AML-193 (cell line): ENCODE measurements at places on chromosomes 3 and 15.

DNA sequence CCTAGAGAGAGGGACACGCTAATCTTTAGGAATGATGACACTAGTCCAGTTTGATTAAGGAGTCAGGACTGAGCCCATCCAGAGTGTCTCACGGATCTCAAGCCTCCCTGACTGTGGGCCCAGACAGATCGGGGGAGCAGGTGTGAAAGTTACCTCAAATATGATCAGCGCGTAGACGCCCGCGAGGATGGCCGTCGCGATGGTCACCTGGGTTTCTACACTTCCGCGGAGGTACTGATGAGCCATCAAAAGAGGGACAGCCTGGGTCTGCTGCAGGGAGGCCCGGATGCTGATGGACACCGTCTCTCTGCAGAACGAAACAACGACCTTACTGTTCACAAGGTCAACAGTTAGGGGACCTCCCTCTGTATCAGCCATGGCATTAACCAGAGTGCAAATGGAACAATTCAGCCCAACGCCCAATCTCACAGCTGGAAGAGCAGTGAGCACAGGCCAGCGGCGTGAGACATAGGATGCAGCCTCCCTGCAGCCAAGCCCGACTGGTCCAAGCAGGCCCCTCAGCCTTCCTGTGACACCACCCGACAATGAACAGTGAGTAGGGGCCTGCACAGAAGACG lies 84.4 kb downstream of the OCA2 start:
- no peak for DNase-seq

- DNase-seq = peak; percentile 68
These were observed 9.8 kb downstream of the SCG5 start for GRCh38 chr15:32651229-32651837.

- DNase-seq = no peak
These were observed 8.7 kb upstream of the GPD1L start for GRCh38 chr3:32097768-32098167.

GRCh38 chr3:143979813-143980212 lies 8.2 kb downstream of the DIPK2A start:
- no peak for DNase-seq

GRCh38 chr3:161568671-161569070 lies 72.1 kb downstream of the OTOL1 start:
- no peak for DNase-seq

GRCh38 chr3:14640157-14640562 lies 11.4 kb upstream of the CCDC174 start:
- no peak for DNase-seq

DNA sequence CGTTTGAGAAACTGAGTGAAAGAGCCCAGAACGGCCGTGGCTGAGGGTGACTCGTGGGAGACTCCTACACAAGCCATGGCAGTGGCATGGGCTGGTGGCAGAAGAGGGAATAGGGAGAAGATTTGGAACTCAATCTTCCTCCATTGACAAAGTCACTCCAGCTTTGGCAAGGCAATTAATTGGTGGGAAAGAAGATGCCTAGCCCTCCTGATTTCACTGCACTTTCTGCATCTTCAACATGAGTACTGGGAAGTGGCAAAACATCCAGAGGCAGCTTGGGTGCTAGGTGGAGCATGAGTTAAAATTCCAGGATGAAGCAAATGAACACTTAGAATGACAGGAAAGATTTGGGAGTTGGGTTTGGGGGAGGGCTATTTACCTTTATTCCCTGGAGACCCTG lies 1.4 kb upstream of the TGFBR2 start:
- no peak for DNase-seq

DNA sequence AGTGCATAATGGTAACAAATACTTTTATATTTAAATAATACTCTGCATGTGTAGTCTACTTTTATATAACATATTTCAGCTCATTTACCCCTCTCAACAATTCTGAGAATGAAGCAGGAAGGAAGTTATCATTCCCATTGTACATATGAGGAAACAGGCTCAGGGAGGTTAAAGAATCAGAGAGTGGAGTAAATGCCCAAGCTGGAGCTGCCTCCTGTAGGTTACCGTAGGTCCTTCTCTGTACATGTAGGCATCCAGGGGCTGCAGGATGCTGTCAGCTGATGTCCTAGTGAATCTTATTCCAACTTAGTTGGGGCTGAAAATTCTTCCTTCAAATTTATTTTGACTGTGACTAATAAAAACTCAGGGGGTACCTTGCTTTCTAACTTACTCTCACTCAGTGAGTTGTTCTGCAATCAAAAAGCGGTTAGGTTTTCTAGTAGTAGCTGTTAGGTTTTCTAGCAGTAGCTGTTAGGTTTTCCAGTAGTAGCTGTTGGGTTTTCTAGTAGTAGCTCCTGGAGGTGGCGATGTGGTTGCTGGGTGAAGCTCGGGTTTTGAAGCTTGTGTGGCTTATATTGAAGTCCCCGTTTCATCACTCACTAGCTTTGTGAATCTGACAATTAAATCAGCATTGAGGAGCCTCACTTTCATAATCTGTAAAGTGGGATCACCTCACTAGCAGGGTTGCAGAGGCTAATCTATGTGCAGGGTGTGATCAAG lies 357.0 kb downstream of the NR2F2 start:
- DNase-seq = no peak

GRCh38 chr3:48897460-48898376 lies 964 bp downstream of the SLC25A20 start:
- peak; percentile 22 for DNase-seq

GRCh38 chr15:68208636-68209240 lies 3.6 kb upstream of the CALML4 start:
- no peak for DNase-seq

- DNase-seq = no peak
These were observed 1.3 kb downstream of the PXK start for GRCh38 chr3:58334013-58334321.

DNA sequence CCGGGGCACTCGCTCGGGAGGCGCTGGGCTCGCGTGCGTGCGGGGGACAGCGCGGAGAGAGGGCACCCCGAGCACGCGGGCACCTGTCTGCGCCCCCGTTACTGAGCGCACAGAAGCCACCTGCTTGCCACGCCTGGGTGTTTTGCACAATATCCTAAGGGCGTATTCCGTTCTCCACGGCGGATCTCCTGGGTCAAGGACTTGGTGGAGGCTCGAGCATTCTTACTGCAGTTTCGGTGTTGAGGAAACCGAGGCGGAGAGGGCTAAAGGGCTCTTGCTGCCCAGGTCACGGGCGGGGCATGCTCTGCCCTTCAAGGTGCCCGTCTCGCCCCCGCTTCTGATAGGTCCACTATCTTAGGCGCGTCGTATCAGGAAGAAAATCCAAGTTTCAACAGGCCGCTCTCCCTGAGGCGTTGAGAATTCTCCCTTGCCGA lies 526 bp downstream of the GPD1L start:
- no peak for DNase-seq

DNA sequence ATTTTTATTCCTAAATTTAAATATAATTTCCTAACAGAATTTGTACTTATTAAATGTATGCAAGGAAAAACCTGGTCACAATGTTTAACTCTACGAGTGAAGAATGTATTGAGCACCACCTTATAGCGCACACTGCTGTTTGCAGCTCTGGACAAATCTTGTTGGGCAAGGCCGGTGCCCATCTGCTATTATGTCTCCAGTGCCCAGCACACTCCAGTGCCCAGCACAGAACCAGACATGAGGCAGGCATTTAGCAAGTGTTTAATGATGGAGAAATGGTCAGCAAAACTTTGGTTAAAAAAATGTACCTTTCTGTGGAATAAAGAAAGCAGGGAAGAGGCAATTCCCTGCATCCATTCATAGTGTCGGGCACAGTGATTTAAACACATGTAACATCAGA lies 254.7 kb upstream of the TRIM42 start:
- no peak for DNase-seq

GRCh38 chr15:37136666-37137065 lies 36.3 kb upstream of the MEIS2 start:
- no peak for DNase-seq
